ENCODE measurements at places on chromosomes 5 and 9.

DNA sequence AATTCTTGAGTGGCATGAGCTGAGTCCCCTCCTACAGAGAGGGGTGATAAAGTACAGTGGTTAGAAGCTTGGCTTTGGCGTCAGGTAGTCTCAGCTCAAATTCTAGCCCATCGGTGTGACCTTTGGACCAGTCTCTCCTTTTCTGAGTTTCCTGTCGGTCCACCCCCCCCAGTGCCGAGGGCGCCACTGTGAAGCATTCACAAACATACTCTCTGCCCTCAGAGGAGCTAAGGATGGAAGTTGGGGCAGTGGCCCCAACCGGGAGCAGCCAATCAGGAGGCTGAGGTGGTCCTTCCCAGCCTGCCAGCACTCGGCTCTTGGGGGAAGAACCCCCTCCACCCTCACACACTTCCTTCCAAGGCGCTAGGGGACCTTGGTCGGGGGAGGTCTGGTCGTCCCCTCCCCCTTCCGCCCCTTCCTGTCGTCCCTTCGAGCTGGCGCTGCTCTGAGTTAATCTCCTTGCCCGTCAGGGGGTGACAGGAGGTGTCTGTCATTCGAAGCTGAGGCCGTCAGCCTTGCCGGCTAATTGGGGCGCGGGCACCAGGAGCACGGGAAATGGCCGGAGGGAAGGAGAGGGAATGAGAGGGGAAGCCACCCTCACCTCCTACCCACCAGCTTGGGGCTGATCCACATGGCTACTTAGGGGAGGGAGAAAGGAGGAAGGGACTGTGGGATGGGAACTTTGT lies 53.0 kb downstream of the CXXC5 start:
- DNase-seq: no peak

GRCh38 chr5:81134066-81134465 lies 99.1 kb upstream of the CKMT2 start:
- no peak for DNase-seq

- DNase-seq: no peak
Observed at GRCh38 chr9:84620338-84620737, 49.2 kb upstream of the NTRK2 start.

DNA sequence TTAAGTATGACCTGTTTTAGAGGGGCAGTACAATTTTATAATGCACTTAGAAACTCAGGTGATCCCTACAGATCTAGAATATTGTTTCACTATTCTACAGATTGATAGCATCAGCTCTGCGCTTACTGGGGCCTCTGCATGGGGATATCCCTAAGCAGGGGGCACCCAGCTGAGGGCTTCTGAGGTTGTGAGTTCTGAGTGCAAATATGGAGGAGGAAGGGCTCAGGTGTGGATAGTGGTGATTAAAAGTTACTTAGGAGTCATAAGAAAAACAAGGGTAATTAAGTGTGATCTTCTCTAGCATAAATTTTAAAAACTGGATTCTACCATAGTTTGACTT lies 274.4 kb downstream of the EFNA5 start:
- no peak for DNase-seq

- no peak for DNase-seq
Observed at GRCh38 chr9:72352911-72353388, 12.1 kb downstream of the ZFAND5 start.

DNA sequence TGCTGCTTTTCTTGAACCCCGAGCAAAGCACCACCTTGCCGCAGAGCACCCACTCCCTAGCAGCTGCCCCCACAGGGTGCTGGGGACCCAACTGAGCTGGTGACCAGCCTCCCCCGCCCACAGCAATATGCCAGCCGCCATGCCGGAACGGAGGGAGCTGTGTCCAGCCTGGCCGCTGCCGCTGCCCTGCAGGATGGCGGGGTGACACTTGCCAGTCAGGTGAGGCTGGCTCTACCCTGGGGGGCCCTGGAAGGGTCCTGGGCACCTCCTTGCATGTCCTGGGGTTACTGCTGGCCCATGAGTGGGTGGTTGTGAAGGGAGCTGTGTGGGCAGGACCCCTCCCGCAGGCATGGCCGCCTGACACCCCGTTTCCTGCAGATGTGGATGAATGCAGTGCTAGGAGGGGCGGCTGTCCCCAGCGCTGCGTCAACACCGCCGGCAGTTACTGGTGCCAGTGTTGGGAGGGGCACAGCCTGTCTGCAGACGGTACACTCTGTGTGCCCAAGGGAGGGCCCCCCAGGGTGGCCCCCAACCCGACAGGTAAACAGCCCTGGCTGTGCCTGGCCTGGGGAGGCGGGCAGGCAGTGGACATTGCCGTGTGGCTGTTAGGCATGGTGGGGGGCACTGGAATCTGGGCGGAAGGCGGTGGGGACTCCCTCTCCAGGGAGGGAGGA lies 7.2 kb downstream of the EGFL7 start:
- no peak for DNase-seq

DNA sequence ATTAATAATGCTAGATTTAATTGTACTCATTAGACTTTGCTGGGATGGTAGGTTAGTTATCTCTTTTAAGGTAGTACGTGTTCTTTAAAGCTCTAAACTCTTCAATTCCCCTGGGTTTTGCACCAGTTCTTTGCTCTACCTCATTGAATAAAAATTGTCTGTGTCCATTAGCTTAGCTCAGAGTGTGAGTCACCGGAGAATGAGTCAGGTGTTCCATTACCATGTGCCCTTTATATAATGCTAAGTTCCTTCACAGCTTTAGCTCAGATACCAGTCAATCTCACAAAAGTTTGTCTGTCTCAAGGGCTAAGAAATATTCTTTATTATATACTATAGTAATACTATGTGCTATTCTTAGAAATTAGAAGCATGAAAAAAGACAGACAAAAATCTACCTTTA lies 339.4 kb downstream of the PRELID2 start:
- DNase-seq: no peak

DNA sequence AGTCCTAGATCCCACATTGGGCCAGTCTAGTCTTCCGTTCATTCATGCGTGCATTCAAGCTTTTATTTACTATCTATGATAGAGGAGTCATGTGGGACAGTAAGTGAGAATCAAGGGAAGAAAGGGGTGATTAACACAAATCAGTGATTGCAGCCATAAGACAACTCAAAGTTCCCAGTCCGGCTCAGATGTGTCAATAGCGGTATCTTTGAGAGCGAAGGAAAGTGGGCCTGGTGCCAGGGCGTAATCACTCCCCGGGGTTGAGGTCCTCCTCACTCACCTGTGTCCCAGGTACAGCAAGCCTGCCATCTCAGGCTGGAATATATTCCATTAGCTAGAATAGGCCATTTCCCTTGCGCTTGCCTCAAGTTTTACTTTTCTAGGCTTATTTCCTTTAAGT lies 196.3 kb downstream of the ATP10B start:
- DNase-seq: no peak

DNA sequence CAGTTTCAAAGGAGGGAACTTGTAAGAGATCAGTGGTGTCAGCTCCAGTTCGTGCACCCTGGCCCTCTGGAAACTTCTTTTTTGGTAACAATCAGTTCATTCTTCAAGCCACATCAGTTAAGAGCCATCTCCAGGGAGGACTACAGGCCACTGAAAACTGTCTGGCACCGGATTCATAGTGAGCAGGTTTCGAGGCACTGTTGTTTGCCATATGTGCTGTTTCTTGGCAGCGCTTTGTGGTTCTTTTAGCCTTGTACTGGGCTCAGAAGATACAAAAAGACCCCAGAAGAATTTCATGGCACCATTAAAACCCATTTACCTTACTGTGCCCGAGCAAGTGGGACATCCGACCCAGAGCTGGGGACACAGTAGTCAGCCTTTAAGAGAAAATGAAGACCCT lies 68.5 kb downstream of the OTULIN start:
- DNase-seq: no peak

DNA sequence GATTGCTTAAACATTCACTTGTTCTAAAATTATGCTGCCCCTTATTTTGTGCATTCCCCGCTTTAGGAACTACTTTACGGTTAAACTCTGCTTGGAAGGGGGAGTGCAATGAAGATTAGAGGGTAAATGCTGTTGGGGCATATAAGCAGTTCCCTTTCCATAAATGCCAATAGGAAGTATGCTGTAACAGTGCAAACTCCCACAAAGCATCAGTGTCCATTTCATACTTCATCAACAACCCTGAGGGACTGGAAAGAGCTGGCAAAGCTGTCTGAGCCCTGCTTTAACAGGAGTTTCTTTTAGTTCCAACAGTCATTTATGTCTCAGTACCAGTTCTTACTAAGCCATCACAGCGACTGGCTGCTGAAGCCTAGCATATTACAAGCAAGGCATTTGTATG lies 1.8 kb downstream of the ACTL7A start:
- DNase-seq: no peak

GRCh38 chr9:115945009-115945431 lies 208.6 kb upstream of the PAPPA start:
- DNase-seq: no peak

- DNase-seq: no peak
Observed at GRCh38 chr5:106601620-106602019, 1069.1 kb downstream of the EFNA5 start.

- DNase-seq: no peak
Observed at GRCh38 chr5:103624035-103624480, 61.5 kb upstream of the NUDT12 start.

GRCh38 chr5:133203317-133204305 lies 151.8 kb downstream of the HSPA4 start:
- no peak for DNase-seq

GRCh38 chr9:82036086-82036485 lies 47.5 kb downstream of the SPATA31D1 start:
- DNase-seq: no peak

DNA sequence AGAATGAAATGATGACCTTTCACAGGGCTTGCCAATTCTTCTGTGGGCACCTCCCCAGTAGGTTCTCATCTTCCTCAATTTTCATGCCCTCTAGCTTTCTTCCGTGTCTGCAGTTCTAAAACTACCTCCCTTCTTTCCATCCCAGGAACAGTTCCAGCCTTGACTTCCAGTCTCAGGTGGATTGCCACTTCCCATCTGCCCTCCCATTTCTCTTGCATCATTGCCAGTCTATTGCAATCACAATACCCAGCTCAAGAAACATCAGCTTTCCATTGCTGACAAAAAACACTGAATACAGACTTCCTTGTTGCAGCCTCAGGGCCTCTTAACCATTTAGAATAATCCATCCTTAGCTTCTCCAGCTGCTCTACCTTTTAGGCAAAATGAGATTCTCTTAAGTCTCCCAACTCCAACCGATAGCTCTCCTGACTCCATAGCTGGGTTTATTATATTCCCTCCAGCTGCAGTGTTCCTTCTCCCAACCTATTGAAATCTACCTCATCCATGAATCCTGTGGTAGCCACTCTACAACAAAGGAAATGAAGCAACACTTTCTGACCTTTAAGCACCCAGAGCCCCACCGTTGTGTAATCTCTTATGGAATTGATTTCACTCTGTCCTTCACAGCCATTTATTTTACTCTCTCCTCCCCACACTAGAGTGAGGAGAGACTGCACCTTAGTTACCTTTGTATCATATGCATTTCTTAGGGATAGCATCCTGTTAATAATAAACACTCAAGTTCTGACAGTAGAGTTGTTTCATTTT lies 75.6 kb upstream of the PCA3 start:
- DNase-seq: no peak

DNA sequence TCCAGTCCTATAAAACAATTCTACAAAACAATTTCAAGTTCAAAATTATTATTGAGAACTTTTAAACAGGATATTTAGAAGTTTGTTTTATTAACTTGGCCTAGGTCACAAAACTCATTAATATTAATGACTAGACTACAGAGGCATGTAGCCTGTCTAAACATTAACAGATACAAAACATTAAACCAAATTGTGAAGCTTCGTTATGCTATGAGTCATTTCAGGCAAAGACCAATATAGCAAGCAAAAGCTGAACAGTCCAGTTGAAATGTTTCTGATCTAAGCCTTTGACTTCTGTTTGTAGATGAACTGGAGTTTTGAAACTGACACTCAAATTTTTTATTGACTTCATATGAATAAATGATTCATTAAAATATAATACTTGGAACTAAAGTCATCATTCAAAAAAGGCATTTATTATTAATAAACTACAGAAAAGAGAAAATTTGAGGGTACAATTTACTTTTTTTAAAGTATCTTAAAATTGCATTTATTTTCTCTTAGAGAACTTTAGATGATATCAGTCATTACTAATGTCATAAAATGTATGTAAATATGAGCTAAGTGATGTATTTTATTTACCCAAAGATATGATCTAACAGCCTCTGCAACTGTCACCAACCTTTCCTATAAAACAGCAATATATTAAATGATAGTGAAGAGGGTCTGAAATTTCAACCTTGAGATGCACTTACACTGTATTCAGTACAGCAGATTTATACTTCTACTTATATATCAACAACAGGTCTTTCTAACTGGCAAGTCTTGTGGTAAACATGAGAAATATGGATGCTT lies 188.8 kb downstream of the COMMD10 start:
- DNase-seq: no peak

GRCh38 chr9:90423661-90424193 lies 218.9 kb downstream of the DIRAS2 start:
- DNase-seq: no peak

- DNase-seq: no peak
Observed at GRCh38 chr9:129200255-129200654, 22.2 kb upstream of the IER5L start.

GRCh38 chr9:126454215-126454614 lies 127.6 kb downstream of the MVB12B start:
- DNase-seq: no peak

DNA sequence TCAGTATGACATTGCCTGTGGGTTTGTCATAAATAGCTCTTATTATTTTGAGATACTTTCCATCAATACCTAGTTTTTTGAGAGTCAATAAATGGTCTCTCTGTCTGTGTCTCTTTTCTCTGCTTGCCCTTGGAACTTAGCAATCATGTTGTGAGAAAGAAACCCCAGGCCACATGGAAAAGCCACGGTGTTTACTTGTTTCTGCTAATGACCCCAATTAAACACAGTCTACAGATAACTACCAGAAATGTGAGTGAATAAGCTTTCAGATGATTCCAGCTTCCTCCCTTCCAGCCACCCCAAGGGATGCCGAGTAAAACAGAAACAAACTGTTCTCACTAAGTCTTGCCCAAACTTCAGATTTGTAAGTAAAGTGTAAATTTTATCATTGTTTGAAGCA lies 584.9 kb downstream of the MAT2B start:
- DNase-seq: no peak

DNA sequence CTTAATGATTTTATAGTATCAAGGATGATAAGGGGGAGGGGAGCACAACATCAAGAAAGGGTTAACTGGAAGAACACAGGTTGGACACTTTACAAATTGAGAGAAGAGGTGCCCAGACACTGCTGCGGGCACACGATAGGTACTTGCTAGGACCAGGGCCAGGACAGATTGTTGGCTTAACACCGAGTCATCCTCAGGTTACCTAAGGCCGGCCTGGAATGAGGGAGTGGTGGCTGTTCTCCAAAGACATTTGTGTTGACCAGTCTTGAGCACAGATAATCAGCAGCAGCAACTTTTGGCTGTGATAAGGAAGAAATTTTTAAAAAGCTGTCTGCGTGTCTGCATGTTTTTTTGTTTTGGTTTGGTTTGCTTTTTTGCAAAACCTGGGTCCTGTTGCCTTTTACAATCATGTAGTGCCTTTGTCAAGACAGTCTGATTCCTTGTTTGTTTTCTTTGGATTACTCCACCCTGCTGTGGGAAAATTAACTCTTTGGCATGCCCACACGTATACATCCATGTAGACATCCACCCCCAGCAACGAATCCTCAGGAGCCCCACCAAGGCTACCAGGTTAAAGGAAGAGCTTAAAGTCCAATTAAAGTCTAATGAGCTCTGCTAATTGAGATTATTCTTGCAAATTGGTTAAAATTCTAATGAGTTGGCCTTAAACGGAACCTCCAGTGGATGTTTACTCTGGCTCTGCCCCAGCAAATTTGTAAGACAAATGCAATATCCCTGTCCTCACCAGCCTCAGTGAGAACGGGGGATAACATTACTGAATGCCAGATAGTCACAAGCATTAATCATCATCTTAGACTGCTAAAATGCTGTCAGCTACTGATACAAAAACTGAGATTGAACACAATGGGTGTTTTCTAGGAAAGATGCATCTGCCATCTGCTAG lies 382.3 kb downstream of the ACTL7B start:
- no peak for DNase-seq
